ENCODE measurements at places on chromosomes 4 and X.

DNA sequence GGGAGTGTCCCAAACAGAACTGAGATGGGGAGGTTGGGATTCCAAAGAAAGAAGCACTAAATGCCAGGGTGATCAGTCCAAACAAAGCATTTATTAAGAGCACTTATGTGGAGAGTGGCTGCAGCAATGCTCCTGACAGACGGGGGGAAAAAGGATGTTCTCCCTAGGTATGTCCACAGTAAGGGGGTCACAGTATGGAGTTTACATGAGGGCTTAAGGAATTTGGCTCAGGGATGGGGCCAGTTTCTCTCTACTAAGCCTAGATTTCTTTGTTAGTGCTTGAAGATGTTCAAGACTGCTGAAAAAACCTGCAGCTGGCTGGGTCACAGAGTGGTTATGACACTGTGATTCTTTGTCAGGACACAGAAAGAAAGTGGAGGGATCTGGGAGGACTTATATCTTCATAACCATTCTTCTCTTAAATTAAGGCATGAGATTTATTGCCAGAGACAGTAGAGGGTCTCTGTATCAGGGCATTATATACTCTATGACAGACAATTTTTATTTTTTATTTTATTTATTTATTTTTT lies 1468.0 kb downstream of the C4orf33 start:
- H3K27me3 ChIP-seq = no peaks in the 10 kb centered on the region
- no peaks in the 10 kb centered on the region for H3K36me3 ChIP-seq
- no peak for DNase-seq
- no peak overlapping the region for H3K27ac ChIP-seq

DNA sequence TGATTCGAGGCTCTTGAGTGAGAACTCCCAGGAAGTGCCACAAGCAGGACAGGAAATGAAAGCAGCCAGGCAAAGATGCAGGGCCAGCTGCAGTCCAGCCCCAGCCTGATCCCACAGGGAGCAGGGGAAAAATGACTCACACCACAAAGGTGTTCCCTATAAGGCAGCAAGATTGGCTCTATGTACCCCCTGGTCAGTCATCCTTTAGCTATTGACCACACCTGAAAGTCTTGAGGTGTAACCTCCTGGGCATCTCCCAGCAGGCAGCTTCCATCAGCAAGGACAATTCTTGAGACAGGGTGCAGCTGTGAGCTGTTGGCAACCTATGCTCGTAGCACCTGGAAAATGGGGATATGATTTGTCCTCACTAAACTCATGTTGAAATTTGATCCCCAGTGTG lies 27.9 kb upstream of the EXOC1L start:
- H3K27me3 ChIP-seq = peaks cover 18% of the 10 kb centered on the region
- no peaks in the 10 kb centered on the region for H3K36me3 ChIP-seq
- H3K27ac ChIP-seq = no peak overlapping the region
- H3K4me1 ChIP-seq = peaks cover 4% of the 10 kb centered on the region
- DNase-seq = no peak

- no peaks in the 10 kb centered on the region for H3K4me1 ChIP-seq
- no peak for DNase-seq
- H3K36me3 ChIP-seq = no peaks in the 10 kb centered on the region
- no peak overlapping the region for H3K27ac ChIP-seq
- H3K4me3 ChIP-seq = no peak overlapping the region
These were observed 171.3 kb upstream of the LCORL start for GRCh38 chr4:18192901-18193300.

DNA sequence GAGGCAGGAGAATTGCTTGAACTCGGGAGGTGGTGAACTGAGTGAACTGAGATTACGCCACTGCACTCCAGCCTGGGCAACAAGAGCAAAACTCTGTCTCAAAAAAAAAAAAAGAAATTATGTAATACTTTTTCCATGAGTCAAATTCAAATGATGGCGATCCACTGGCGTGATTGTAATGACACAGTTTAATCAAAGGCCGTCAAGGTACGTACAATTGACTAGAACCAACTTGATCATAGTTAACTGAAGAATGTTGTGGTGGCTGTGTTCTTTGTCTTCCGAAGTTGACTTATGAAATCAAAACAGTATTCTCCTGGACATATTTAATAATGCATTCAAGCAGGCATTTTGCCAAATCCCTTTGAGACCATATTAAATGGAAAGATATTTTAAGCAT lies 318.6 kb upstream of the FAT1 start:
- no peaks in the 10 kb centered on the region for H3K4me1 ChIP-seq
- H3K4me3 ChIP-seq = no peak overlapping the region
- no peaks in the 10 kb centered on the region for H3K36me3 ChIP-seq
- no peak overlapping the region for H3K27ac ChIP-seq
- no peak for DNase-seq
- H3K27me3 ChIP-seq = no peaks in the 10 kb centered on the region

- H3K27me3 ChIP-seq = no peaks in the 10 kb centered on the region
- H3K36me3 ChIP-seq = no peaks in the 10 kb centered on the region
- DNase-seq = no peak
- H3K4me3 ChIP-seq = no peak overlapping the region
These were observed 1422.0 kb downstream of the ADGRL3 start for GRCh38 chr4:62622089-62622488.

- no peaks in the 10 kb centered on the region for H3K4me1 ChIP-seq
- peaks cover 18% of the 10 kb centered on the region for H3K27me3 ChIP-seq
- DNase-seq = no peak
- H3K36me3 ChIP-seq = no peaks in the 10 kb centered on the region
- no peak overlapping the region for H3K4me3 ChIP-seq
- H3K27ac ChIP-seq = no peak overlapping the region
These were observed 174.4 kb upstream of the NUDT10 start for GRCh38 chrX:51158231-51158630.

DNA sequence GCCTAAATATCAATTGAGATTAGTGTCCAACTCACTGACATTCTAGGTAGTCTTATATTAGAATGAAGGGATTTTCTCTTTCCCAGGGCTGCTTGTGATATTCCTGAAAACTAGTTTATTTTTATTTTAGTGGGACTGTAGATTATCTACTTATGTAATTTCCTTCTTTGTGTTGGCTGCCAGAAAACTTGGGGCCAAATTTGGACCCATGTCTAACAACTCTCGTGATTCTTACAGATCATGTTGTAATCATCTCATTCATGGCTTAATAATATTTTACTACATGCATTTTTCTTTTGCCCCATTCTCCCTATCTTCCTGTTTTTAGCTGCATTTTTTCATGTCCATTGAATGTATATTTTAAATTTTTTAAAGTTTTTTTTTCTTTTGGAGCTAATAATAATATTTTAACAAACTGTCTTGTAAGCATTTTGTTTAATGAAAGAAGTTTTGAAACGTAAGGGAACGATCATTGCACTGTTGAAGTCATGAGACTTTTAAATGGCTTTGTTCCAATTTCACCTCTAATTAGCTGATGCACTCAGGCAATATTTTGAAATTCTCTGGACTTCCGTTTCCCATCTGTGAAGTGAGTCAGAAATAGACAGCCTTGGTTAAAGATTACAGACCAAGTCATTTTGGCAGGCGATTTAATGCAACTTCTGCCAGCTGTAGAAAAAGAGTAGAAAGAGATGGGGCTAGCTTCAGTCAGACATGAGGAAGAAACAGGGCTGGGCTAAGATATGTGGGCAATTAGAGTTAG lies 14.3 kb upstream of the TDO2 start:
- H3K27me3 ChIP-seq = no peaks in the 10 kb centered on the region
- no peaks in the 10 kb centered on the region for H3K4me1 ChIP-seq
- no peak overlapping the region for H3K27ac ChIP-seq
- H3K36me3 ChIP-seq = no peaks in the 10 kb centered on the region
- peak; percentile 54 for DNase-seq

GRCh38 chrX:79140731-79141130 lies 3.8 kb upstream of the GPR174 start:
- H3K4me3 ChIP-seq = no peak overlapping the region
- H3K36me3 ChIP-seq = no peaks in the 10 kb centered on the region
- no peak for DNase-seq
- no peak overlapping the region for H3K27ac ChIP-seq
- no peaks in the 10 kb centered on the region for H3K4me1 ChIP-seq

GRCh38 chr4:28254003-28254402 lies 1393.4 kb downstream of the STIM2 start:
- no peaks in the 10 kb centered on the region for H3K4me1 ChIP-seq
- H3K36me3 ChIP-seq = no peaks in the 10 kb centered on the region

DNA sequence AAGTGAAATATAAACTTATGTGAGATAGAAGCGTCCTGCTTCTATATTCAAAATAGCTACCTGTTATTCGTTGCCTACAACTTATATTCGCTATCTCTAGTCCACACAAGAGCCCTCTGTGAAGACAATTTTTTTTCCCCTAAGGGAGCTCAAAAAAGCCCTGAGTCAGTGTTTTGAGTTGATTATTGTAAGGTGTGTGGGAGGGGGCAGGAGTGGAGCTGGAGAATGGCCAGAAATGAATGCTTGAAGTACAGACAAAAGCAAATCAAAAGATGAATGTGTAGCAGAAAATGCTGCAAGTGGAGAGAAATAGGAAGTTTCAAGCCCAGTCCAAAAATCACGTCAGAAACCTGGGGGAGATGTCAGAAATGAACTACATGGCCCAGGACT lies 655.0 kb upstream of the LCORL start:
- H3K27ac ChIP-seq = no peak overlapping the region
- no peak overlapping the region for H3K4me3 ChIP-seq
- no peaks in the 10 kb centered on the region for H3K4me1 ChIP-seq
- DNase-seq = no peak
- H3K36me3 ChIP-seq = no peaks in the 10 kb centered on the region

DNA sequence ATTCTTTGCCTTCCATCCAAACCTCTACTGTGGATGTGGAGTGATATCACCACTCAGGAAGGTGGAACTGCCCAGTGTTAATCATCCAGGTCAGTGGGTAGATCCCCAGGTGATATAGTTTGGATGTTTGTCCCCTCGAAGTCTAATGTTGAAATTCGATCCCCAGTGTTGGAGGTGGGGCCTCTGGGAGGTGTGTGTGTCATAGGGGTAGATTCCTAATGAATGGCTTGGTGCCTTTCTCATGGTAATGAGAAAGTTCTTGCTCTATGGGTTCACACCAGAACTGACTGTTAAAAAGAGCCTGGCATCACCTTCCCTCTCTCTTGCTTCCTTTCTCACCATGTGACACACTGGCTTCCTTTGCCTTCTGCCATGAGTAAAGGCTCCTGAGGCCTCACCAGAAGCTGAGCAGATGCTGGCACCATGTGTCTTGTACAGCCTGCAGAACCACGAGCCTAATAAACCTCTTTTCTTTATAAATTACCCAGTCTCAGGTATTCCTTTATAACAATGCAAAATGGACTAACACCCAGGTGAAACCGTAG lies 6.8 kb upstream of the SOWAHB start:
- H3K27ac ChIP-seq = no peak overlapping the region
- H3K36me3 ChIP-seq = no peaks in the 10 kb centered on the region
- no peaks in the 10 kb centered on the region for H3K4me1 ChIP-seq
- DNase-seq = no peak
- H3K4me3 ChIP-seq = no peak overlapping the region
- H3K27me3 ChIP-seq = no peaks in the 10 kb centered on the region

DNA sequence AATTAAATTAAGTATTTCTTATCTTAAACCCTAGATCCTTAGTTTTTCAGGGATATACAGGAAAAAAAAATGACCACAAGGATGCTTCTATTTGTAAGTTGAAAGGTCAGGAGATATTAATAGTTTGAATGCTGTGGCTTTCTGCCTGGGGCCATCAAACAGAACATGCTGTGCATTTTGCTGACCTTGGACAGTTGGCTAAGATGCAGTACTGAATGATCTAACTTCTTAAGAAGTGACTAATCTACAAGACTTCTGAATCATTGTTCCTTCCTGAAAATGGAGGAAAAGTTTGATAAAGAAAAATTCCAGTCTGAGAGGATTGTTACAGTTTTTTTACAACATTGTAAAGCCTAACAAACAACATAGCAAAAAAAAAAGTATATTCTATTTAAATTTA lies 237.8 kb upstream of the JADE1 start:
- H3K27ac ChIP-seq = no peak overlapping the region
- H3K27me3 ChIP-seq = no peaks in the 10 kb centered on the region
- H3K36me3 ChIP-seq = no peaks in the 10 kb centered on the region
- H3K4me1 ChIP-seq = peaks cover 9% of the 10 kb centered on the region

- H3K4me1 ChIP-seq = peaks cover 20% of the 10 kb centered on the region
- no peak overlapping the region for H3K27ac ChIP-seq
- H3K27me3 ChIP-seq = peaks cover 22% of the 10 kb centered on the region
- H3K4me3 ChIP-seq = peak overlapping the region; percentile 45
These were observed 7.6 kb downstream of the DLG3 start for GRCh38 chrX:70452143-70452733.

DNA sequence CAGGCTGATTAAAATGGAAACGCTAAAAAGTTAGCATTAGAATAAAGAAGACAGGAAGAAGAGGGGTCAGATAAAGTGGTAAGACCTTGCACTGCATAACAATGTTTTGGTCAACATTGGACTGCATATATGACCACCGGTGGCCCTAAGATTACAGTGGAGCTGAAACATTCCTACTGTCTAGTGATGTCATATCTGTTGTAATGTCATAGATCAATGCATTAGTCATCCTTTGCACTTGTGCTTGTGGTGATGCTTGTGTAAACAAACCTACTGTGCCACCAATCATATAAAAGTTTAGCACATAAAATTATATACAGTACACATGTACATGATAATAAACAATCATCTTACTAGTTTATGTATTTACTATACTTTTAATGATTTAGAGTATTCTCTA lies 73.0 kb downstream of the TMEM165 start:
- peaks cover 22% of the 10 kb centered on the region for H3K36me3 ChIP-seq
- DNase-seq = no peak
- no peak overlapping the region for H3K4me3 ChIP-seq
- H3K27me3 ChIP-seq = no peaks in the 10 kb centered on the region

DNA sequence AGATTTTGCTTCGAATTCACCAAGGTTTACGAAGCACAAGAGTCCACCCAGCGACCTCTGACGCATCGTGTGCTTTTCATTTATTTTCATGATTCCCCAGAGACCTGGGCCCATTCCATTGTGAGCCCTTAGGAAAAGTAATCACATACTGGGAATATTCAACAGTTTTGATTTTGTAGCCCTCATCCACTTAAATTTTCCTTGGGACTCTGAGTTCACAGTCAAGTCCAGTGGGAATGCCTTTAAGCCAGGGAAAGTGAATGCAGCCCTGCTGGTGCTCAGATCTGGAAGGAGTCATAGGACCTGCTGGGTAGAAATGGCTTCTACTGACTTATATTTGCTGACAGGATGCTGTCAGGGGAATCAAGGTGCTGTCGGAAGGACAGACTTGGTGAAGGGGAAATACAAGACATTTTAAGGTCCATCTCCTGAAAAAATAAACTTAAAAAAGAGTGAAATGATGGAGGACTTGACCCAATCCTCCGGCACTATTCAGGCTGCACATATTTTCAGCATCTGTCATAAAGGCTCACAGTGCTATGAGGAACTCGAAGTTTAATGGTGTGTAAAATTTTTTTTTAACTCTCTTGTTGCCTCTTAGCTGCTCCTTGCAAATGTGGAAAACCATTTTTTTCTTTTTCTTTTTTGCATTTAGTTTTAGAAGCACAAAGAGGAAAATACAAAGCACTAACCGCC lies 204.9 kb downstream of the MID1 start:
- H3K27me3 ChIP-seq = peaks cover 9% of the 10 kb centered on the region
- DNase-seq = peak; percentile 27
- no peak overlapping the region for H3K27ac ChIP-seq
- no peaks in the 10 kb centered on the region for H3K36me3 ChIP-seq
